ENCODE measurements at places on chromosomes 1 and 21.

DNA sequence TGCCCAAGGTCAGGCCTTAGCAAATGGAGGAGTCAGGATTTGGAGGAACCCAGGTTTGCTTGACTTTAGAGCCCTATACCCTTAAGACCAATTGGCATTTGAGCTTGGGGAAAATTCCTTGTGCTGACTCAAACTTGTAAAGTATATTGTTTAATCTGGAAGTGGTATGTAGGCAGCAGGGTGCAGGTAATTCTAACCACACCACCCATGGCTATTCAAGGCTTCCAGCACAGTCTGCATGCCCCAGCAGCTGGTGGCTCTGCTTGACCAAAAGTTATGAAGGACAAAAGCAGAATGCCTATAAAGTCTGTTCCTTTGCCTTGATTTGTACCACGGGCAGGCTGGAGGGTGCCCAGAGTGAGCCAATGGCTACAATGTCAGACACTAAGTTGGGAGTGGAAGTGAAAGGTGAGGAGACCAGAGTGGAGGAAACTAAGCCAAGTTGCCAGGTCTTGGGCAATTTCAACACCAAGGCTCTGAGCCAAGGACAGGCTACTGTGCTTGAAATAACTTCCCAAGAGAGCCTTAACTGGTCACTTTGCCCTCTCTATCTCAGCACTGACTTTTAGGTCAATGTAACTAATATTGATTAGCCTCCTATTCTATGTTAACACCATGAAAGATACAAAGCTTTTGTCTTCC lies 4.7 kb upstream of the G0S2 start:
- no peak for DNase-seq

- no peak for DNase-seq
These were observed 91.5 kb downstream of the KIF14 start for GRCh38 chr1:200528858-200529606.

DNA sequence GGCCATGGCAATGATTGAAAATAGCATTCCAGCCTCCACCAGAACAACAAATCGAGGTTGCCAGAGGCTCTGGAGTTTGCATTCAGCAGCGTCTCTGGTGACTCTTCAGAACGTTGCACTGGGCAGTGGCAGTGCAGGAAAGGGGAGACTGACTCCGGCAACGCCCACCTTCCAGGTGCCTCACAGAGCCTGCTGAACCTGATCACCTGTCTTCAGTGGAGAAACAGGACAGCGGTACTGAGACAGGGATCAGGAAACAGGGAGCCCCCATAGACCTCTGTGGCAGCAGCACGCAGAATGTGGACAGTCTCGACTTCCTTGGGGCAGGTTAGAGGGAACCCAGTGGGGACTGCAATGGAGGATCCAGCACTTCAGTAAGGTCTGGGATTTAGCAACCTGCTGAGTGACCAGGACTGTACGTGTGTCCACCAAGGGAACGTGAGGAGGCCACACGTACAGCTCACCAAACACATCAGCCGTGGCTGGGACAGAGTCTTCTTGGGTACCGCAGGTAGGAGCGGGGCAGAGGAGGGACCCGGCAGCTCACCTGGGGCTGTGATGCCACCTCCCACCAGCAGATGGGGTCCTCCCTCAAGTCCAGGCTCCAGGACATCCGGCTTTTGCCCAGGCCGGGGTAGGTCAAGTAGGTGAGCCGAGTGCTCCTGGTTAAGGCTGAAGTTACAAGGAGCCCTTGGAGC lies 128.6 kb downstream of the PRDM2 start:
- DNase-seq, result no peak

- DNase-seq, result no peak
These were observed 785.1 kb downstream of the LTN1 start for GRCh38 chr21:28207436-28208173.

- DNase-seq, result no peak
These were observed 25.6 kb downstream of the GON4L start for GRCh38 chr1:155831279-155831976.

DNA sequence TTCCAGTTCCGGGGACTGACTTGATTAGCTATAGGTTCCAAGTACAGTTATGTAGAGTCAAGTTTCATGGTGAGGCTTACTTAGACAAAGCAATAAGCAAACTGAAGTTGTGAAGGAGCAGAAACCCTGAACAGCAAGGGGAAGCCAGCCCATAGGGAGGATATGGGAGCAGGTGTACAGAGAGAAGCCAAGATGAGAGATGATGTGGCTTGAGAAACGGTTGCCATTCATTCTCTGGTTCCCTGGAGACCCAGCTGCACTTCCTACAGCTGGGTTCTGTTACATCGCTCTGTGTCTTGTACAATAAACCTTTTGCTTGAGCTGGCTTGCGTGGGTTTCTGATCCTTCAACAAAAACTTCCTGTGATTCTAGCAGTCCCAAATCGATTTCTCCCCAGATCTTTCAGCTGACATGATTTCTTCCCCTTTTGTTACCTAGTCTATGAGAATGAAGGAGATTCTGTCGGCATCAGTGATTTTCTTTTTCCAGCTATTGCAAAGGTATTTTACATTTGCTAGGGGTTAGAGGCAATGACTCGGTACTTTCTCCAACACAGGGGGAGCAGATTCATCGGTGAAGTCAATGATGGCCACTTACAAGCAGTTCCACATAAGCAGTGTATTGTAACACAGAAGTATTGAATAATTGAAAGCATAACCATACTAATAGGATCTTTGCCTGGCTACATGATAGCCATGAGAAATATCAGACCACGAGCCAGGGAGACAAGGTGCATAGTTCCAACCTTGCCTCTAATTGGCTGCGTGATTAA lies 67.3 kb downstream of the URB2 start:
- no peak for DNase-seq

GRCh38 chr1:226470921-226471866 lies 63.3 kb upstream of the PARP1 start:
- no peak for DNase-seq

DNA sequence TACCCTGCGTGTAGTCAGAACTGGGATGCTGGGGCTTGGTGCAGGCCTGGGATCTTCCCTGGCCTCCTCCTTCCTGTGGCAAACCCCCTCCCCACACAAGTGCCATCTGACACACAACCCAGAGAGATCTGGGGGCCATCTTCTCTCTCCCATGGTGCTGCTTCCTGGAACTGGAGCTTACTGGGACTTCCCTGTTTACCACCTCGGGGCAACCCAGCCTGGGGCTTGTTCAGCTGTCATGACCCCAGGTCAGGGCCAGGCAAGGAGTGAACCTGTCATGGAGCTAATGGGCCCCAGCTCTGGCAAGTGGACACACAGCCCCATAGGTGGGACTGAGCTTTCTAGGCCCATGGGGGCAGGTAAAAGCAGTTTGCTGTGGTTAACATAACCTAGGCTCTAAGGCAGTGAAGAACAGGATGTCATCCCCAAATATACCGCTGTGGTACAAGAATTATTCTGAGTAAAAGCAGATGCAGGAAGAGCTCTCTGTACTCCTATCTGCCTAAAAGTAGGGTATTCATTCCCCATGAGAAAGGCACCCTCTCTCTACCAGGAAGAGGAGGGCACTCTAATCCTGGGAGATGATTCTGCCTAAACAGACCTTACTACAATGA lies 2.4 kb downstream of the TRIM11 start:
- no peak for DNase-seq

- DNase-seq, result no peak
These were observed 111.4 kb downstream of the KCND3 start for GRCh38 chr1:111878091-111878490.

GRCh38 chr1:29368936-29369932 lies 132.9 kb downstream of the PTPRU start:
- DNase-seq, result no peak

DNA sequence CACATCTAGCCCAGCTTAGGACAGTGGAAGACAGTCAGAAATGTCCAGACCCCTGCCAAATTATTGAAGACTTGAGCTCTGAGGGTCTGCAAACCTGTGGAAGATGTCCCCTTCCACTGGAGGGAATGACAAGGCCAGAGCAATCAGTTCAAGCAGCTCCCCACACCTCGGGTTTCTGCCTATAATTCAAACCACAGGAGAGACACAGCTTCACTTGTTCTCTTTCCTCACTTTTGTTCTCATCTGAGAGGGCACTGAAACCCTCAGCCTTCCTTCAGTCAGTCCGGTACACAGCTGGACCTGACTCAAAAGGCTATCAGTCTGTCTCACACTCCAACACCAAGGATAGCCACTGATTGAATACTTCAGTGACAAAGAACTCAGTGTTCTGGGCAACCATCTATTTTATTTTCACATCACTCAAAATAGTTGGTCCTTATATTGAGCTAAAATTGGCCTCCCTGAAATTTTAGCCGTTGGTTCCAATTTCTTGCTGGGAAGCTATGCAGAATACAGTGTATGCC lies 70.1 kb downstream of the TENT5C start:
- no peak for DNase-seq

DNA sequence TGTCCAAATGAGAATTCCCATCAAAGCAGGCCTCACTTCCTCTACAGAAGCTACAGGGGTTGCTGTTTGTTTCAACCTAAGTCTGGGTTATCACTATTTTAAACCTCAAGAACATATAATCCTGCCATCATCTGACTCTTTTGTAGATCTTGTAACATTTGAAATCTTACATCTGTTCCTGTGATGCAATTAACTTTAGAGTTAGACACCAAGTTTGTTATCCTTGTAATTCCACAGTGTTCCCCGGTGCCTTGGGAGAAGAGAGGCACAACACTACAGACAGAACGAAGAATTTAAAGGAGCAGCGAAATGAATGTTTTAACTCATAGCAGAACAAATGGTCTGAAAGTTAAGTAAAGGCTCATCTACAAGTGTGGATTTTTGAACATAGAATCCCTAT lies 116.1 kb downstream of the UCHL5 start:
- DNase-seq, result no peak

DNA sequence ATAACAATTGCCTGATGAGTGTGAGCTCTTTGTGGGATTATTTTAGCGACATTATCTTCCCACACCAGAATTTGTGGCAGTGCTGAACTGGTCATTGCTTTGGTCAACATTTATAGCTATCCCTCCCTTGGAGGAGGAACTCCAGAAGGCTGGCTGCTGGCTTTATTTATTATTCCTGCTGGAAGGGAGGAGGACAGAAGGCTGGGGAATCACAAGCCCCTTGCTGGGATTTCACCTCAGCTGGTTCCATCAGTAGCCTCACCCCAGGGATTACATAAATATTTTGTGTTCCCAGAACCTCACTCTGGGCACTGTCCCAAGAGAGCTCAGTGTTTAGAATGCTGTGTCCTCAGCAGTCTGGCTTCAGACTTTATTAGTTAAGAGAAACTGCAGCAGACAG lies 102.8 kb upstream of the C1orf21 start:
- DNase-seq, result no peak

DNA sequence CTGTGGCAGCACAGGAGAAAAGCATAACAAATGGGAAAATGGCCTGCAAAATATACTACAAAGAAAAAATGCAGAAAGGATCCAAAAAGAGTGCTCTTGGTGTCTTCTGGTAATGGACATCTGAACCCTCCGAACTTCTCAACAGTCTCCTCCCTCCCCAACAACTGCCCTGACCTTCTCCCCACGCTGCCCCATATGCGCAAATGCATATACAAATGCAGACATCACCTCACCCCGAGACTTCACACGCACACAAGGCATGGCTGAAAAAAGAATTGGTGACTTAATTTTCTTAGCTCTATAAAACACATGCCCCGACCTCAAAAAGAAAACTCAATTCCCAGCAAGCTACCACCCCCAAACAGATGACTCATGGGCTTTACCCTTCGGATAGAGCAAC lies 8.4 kb downstream of the KCND3 start:
- no peak for DNase-seq

DNA sequence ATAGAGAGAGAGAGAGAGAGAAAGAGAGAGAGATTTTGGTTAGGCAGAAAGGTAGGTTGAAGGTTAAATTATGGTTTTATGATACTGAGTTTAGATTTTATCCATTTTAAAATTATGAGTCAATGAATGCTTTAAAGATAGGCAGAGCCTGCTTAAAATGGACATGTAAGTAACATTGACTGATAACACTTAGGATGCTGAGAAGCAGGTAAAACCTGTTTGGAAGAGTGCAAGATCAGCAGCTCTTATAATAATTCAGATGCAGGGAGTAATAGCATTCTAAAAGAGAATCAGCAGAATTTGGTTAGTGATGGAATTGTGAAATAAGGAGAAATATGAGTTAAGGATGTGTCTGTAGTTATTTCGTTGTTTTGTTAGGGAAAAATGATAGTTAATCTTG lies 446.6 kb downstream of the PLA2G4A start:
- DNase-seq, result no peak

GRCh38 chr1:186022184-186022583 lies 288.0 kb downstream of the HMCN1 start:
- DNase-seq, result no peak

DNA sequence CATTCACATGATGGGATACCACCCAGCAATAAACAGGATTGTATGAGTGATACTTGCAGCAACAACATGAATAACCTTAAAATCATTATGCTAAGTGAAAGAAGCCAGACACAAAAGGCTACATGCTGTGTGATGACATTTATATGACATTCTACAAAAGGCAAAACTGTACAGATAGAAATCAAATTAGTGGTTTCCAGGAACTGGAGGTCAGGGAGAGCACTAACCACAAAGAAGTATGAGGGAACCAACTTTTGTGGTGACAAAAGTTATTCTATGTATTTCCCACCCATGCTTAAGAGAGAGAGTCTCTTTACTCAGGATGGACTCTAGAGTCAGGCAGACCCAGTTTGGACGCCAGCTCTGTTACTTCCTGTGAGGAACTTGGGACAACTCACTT lies 364.5 kb upstream of the DAB1 start:
- DNase-seq, result no peak

DNA sequence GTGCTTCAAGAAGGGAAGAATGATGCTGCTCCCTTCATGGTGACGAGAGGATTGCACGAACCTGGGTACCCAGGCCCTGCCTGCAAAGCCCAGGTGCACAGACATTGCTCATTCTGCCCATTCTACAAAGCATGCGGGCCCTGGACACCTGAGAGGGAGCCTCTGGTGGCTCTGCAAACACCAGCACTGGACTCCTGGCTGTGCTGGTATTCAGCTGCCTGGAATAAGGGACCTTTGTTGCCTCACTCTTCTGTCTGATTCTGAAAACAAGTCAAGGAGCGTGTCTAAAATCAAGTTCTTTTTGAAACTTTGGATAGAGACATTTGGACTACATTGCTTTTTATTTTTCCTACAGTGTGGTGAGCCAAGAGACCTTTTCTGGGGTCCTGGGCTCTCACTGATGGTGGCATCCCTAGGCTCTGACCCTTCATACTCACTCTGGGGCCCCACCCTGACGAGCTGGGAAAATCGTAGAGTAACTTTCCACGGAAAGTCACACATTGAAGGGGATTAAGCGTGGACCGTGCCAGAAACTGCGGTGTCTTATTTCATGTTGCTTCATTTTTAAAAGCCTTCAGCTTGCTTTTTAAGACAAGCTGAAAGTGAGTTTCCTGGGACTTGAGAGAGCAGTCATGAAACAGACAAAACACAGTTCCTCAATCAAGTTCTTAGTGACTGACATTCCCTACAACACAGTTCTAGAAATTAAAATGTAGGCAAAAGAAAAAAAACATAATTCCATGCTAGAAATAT lies 24.0 kb downstream of the ABCA4 start:
- DNase-seq, result no peak

- DNase-seq, result no peak
These were observed 30.7 kb upstream of the RRP15 start for GRCh38 chr1:218254296-218254946.

- no peak for DNase-seq
These were observed 99.2 kb downstream of the LHX8 start for GRCh38 chr1:75233302-75233929.
